ENCODE measurements at places on chromosomes 13 and 19.
A peak's percentile ranks its signal among the peaks of the same experiment; 100 is the strongest.

GRCh38 chr19:16203256-16204004 is 5.7 kb downstream of the AP1M1 start:
- DNase-seq, result no peak

DNA sequence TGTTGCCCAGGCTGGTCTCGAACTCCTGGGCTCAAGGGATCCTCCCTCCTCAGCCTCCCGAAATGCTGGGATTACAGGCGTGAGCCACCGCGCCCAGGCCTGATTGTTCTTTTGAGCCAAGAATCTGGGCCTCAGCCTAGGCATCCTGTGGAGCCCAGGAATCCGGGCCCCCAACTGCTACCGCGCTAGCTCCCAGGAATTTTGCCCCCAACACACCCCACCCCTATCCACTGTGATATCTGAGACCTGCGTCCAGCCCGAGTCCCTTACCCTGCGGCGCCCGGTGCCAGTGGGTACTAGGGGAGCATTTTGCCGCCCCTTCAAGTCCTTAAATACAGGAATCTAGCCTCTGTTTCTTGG is 838 bp upstream of the MYADM start:
- no peak for DNase-seq

DNA sequence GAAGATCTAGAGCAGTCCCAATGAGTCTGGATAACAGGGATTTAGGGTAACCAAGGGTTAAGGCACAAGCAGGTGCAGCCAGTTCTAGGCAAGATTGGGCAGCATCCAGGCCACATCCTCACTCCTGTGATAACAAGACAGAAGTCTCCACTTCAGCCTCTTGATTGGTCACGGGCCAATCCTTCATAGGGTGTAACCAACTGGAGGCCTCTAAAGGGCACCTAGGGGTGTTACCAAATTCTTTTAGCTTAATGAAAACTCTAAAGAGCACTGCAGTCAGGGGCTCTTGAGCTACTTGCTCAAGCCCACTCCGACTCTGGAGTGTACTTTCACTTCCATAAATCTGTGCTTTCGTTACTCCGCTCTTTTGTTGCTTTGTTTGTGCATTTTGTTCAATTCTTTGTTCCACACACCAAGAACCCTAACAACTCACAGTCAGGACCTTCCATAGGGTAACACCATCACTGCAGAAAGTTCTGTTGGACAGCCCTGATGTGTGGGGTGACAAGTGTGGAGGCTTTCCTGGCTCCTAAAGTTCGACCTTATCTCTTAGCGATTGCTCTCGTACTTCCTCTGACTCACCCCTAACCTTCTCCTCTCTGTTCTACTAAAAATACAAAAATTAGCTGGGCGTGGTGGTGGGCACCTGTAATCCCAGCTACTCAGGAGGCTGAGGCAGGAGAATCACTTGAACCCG is 36.1 kb downstream of the ZSWIM9 start:
- peak; percentile 17 for DNase-seq

GRCh38 chr13:76314495-76314894 is 571.7 kb downstream of the KCTD12 start:
- DNase-seq, result no peak

GRCh38 chr13:39998166-39998565 is 342.7 kb downstream of the COG6 start:
- no peak for DNase-seq

- no peak for DNase-seq
Observed at GRCh38 chr13:49346460-49346859, 97.4 kb downstream of the CAB39L start.

DNA sequence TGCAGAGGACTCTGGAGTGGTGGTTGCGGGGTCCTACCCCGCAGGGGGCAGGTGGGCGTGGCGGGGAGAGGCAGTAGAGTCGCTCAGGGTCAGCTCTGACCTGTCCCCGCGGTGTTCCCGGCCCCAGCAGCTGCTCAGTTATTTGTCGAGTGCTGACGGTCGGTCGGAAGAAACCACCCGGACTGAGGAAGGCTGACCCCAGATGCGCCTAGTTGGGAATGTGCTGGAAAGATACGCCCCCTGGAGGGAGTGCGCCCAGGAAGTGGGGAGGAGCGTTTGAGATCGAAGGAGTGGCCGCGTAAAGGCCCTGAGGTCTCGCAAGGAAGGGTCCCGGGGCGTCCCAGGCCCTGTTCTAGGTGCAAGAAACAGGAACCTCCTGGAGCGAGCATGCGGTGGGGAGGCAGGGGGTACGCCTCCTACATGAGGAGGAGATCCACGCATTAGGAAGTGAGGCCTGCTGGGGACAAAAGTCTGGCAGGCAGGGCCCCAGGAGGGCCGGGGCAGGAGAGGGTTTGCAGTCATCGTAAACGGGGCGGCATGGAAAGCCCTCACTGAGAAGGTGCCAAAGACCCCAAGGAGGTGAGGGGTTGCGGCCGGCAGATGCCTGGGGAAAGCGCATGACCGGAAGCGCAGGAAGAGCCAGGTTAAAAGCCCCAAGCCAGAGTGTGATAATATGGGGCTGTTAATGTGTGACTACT is 9.2 kb downstream of the CCDC8 start:
- peak; percentile 20 for DNase-seq

DNA sequence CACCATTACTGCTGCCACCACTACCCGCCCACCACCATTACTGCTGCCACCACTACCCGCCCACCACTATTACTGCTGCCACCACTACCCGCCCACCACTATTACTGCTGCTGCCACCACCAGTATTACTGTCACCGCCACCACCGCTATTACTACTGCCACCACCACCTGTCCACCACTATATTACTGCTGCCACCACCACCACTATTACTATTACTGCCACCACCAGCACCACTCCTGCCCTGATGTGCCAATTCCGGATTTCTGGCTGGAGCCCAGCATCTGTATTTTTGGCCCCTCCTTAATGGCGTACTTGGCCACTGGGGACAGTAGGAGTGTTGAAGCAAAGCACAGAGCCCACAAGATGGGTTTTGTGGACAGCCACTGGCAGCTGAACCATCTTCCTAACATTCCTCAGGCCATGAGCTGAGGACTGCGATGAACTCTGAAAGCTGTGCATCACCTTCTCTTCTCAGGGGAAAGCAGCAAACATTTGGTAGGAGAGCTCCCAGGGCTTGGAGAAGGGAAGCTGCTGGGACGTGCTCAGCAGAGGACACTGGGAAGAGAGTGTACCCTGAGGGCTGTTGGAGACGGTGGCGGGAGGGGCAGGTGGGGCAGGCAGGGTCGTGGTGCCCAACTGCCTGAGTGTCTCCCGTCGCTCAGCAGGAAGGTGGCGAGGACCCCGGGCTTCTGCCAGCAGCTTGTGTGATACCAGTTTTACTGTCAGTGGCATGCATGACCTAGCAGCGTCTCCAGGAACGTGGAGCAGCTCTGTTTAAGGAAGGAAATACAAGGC is 23.0 kb downstream of the CUL4A start:
- no peak for DNase-seq

DNA sequence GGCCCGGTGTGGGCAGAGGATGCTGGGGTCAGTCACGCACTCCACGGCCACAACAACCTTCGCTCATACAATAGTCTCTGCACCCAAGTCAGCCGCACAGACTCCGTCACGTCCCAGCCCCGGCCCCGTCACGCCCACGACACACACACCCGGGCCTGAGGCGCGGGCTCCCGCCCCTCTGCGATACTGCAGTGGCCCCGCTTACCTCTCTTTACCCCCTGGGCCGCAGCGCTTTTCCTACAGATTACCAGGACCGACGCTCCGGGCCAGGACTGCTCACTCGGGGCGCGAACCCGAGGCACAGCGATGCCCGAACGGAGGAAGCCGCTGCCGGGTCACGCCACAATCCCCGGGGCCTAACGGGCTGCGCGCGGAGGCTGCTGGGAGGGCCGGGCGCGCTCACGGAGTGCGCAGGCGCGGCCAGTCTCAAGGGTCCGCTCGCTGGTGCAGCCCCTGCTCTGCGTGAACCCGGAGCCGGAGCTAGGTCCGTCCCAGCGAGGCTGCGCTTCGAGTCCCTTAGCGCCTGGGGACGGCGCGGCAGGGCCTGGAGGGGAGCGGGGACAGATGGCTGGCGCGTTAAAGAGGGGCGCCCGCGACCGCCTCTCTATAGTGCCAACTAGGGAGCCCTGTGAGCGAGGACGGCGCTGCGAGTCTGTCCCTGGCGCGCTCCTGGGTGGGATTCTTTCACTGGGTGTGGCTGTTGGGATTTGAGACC is at the start of gene ZFP82:
Gene ZFP82, minus strand, starts transcription at position 358 of the 715 bp plus-strand sequence. CDS start 8,855 bp downstream, outside the sequence.
- DNase-seq, result peak; percentile 27

DNA sequence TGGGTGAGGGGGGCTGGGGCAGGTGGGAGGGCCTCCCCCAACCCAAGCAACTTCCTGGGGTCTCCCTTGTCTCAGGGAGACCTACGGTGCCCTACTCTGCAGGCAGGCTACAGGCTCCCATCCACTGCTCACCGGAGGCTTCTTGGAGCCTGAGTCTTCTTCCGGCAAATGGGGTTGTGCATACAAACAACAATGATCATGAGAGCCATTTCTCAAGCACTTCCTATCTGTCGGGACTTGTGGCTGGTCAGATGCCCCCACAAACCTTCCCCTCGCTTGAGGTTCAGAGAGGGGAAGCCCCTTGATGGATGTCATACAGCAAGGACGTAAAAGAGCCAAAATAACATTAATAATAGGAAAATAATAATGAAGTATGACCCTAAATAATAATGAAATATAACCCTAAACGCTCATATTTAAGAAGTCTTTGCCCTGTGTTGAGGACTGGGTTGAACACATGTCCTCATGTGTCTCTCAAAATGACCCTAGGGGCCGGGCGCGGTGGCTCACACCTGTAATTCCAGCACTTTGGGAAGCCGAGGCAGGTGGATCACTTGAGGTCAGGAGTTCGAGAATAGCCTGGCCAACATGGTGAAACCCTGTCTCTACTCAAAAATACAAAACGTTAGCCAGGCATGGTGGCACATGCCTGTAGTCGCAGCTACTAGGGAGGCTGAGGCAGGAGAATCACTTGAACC is 727 bp downstream of the CD37 start:
- peak; percentile 28 for DNase-seq

GRCh38 chr19:4500841-4501591 is 17.3 kb downstream of the PLIN4 start:
- DNase-seq, result no peak

DNA sequence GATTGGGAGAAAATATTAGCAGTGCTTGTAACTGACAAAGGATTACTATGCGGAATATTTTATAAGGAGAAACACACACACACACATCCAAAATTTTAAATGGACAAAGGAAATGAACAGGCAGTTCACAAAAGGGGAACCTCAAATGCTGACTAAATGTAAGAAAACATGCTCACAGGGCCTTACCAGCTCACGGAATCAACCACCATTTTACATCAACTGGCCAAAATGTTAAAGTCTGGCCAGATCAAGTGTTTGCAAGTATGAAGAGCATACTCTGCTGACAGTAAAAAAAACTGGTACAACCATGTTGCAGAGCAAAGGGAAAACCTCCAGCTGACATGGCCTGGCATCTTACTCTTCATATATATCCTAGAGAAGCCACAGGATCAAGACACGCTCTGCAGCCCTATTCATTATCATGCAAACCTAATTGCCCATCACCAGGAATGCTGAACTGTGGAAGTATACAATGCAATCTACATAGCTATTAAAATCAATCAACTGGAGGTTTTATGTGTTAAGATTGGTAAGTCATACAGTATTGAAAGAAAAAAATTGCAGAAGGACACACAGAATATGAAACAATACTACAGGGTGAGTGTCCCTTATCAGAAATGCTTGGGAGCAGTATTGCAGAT is 124.4 kb downstream of the RNF17 start:
- DNase-seq, result no peak

GRCh38 chr19:30227012-30227621 is 145.1 kb upstream of the ZNF536 start:
- DNase-seq, result no peak

GRCh38 chr13:75395901-75396300 is 86.1 kb downstream of the TBC1D4 start:
- no peak for DNase-seq

- no peak for DNase-seq
Observed at GRCh38 chr13:37175996-37176395, 70.5 kb upstream of the CSNK1A1L start.

GRCh38 chr19:48348045-48348444 is 15.7 kb downstream of the TMEM143 start:
- DNase-seq, result no peak

DNA sequence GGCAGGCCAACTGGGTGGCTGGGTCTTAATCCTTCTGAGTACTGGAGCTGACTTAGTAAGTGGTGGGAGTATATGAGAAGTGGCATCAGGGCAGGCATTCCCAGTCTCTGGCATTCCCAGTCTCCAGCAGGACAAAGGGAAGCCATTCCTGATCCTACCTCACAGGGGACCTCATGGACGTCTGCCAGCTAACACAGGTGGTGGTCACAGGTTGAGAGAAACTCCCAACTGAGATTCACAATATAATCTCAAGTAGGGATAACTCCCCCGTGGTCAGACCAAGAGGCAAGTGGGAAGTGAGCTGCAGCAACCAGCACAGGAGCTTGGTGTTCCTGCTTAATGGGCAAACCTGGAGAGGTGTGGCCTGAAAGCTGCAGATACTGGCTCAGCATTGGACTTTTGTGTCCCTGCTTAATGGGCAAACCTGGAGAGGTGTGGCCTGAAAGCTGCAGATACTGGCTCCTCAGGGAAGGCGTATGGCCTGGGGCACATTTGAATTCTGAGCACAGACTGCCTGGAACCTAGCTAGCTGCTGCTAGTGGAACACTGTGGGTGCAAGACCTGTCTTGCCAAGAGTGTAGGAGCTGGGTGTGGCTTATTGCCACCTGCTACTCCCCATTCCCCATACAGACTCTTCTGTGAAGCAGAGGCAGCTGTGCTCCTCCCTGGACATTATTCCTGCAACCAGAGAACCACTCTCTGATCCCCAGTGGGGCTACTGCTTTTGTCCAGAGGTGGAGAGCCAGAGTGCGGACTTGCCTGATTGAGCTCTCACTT is 25.9 kb upstream of the OR10H2 start:
- no peak for DNase-seq

GRCh38 chr13:51585696-51586095 is 1.4 kb downstream of the WDFY2 start:
- no peak for DNase-seq
